ENCODE measurements at places on chromosomes 11 and 22.

- no peak for DNase-seq
These were observed 28.6 kb downstream of the PRCP start for GRCh38 chr11:82871646-82872045.

DNA sequence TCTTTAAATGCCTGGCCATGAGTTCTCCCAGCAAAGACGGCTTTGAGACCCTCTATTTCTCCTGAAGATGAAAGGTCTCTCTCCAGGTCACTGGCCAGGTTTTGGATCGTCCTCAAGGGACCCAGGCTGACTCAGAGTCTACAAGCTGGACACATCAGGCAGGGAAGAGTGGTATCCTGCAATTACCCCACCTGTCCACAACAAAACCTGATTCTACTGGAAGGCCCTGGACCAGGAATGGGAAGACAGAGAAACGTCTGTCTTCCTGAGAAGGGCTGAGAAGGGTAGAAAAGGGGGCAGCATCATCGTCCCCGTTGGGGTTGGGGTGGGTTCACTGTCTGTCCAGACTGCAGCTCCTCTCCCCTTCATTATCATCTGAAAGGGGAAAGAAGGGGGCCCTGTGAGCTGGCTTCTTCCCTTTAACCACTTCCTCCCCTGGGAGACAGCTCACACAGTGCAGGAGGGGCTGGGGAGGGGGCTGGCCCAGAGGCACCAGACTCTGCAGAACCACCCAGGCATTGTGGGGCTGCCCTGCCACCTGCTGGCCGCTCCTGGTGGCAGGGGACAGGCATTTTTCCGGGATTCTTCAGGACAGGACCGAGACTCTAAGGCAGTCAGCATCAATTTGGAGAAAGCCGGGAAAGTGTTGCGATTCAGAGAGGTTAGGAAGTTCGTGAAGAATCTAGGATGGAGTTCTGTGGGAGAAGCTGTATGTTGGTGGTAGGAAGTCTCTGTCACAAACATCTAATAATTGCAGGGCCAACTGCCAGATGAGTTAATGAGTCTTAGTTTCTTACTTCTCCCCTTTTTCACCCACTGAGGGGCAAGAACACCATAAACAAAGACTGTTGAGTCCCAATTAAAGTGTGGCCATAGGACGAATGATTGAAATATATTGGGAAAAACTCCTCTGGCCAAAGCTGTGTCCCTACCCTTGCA, 57.6 kb downstream of the SYN3 start:
- peak; percentile 92 for DNase-seq

GRCh38 chr22:40720538-40721256, 41.4 kb downstream of the MCHR1 start:
- no peak for DNase-seq

DNA sequence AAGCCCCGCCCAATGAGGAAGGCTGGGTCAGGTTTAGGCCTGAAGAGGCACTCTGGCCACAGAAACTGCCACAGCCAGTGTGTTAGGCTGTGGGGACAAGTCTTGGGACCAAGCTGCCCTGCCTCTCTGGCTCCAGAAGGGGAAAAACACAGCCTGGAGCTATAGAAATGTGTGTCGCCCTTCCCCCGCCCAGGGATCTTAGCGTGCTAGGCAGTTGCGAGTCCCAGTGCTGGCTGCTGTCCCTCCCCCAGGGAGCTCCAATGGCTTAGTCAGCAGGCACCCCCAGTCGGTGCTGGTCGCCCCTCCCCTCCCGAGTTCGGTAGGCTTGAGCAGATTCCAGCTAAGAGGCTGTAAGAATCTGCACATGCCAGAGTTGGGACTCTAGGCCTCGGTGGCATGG, 99.5 kb upstream of the API5 start:
- DNase-seq: no peak

DNA sequence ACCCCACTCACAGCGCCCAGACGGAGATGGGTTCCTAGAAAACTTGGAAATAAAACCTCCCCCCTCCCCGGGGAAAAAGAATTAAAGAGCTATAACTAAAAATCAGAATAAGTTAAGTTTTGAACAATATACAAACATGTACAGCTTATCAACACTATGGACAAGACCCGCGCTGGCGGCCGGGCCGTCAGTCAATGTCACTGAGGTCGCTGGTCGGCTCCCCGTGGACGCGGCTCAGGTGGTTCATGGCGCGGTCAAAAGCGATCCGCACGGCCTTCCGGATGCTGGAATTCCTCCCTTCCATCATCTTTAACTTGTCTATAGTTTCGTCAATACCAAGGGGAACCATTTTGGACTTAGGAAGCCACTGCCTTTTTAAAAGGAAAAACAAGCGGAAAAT, 53.6 kb downstream of the BRD1 start:
- no peak for DNase-seq

GRCh38 chr11:68678031-68678441, 6.3 kb upstream of the GAL start:
- peak; percentile 14 for DNase-seq

- DNase-seq: no peak
These were observed 25.6 kb downstream of the FLI1 start for GRCh38 chr11:128719556-128719824.

DNA sequence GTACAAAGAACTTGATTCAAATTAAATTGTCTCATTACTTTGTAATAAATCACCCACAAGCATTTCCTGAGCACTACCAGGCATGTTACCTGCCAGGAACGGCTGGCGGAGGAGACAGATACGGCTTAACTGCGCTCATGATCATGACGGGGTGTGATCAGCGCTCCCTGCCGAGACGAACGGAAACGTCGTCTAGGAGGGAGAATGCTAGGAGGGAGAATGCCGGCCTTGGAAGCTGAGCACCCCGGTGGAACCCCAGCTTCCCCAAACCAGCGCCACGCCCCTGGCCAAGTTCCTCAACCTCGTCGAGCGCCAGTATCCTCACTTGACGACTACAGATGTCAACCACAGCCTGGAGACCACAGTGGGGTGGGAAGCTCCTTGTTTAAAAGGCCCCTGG, 272.8 kb downstream of the CTTN start:
- DNase-seq: no peak

GRCh38 chr11:5624489-5625279, at the start of gene TRIM34:
TSS of gene TRIM34 (plus strand) at chr11:5625001. CDS start at chr11:5632332, 7,331 bp downstream.
- DNase-seq: no peak

- peak; percentile 54 for DNase-seq
These were observed 87.0 kb upstream of the BLID start for GRCh38 chr11:122202951-122203456.

GRCh38 chr11:91081440-91082043, 858.7 kb upstream of the CHORDC1 start:
- DNase-seq: no peak

Data from upper lobe of left lung (tissue), 6 donors.